ENCODE measurements at places on chromosomes 7 and 10.

GRCh38 chr7:83646027-83646426 lies 2.9 kb downstream of the SEMA3E start:
- no peak for DNase-seq

DNA sequence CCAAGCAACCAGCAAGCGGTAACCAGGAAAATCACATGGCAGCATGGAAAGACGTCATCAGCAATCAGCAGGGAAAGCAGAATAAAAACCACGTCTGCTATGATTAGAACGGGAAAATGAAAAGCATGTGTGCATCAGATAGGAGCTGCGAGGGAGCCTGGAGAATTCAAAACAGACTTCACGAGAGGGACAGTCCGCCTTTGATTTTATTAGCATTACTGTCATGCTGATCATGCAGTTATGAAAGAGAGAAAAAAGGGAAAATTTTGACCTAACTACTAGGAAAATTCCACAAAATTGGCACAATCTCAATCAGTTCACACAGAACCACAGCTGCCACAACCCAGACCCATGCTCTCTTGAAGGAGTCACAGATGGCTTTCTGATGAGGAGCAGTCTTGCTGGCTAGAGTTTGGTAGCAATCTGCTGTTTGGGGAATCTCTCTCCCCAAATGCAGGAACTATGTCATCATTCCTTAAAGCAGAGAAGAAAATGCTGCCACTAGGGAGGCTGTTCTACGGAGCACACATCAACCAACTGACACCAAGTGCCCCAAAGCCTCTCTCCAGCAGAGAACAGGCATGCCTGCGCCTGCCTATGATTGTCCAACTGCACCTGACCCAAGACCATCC lies 295.9 kb downstream of the TNS3 start:
- DNase-seq = peak; percentile 71

DNA sequence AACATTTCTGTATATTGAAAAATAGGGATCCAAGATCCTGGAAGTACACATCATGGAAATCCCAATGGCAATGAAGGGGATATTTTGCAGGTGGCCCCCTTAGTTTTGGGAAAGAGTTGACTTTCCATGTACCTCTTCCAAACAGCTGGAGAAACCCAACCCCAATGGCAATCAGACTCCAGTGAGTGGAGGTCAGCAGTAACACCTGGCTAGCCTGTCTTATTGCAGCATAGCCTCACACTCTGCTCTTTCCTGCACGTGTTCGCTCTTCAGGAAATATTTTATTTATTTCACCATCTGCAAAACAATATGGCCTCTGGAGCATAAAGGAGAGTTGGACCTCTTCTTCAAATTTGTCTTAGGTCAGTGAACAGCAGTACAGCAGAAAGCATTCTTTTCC lies 340.0 kb upstream of the NRP1 start:
- no peak for DNase-seq

DNA sequence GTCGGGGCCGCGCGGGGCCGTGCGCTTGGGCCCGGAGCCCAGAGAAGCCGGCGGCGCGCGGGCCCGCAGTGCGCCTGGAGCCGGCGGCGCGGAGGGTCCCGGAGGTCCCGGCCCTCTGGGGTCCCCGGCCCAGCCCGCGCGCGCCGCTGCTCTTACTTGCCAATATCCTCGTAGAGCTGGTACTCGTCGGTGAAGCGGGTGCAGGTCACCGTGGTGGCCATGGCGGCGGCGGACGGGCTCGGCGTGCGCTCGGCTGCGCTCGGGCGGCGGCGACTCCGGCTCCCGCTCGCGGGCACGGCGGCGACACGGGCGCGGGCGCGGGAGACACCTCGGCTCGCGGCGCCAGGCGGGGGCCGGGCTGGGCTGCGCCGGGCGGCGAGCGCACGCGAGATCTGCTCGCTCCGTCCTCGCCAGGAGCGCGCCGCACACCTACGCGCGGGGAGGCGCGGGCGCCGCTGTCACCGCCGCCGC lies at the start of gene CAMK2B:
Gene CAMK2B (minus strand): TSS at position 394 of the 471 bp plus-strand sequence. CDS start 173 bp downstream, at position 221.
- no peak for DNase-seq

DNA sequence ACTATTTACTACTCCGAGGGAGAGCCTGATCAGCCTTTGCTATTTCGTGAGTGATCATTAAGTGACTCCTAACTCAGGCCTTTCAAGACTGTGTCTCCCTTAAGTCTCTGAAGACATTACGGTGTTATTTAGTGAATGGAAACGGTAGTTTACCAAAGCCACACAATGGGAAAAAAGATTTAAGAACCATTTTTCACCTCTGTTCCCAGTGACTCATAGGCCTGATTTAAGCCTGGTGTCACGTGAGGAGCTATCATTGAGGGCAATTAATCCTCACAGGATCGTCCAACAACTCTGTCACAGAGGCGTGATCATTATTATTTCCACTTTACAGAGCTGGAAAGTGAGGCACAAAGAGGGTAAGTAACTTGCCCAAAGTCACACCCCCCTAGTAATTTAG lies 20.3 kb downstream of the C10orf90 start:
- DNase-seq = no peak

- DNase-seq = no peak
Observed at GRCh38 chr10:132888898-132889490, 53.4 kb downstream of the CFAP46 start.

- DNase-seq = peak; percentile 28
Observed at GRCh38 chr10:68897336-68897741, 3.8 kb upstream of the DDX50 start.

GRCh38 chr10:49172777-49173132 lies 15.4 kb downstream of the TMEM273 start:
- DNase-seq = no peak

- DNase-seq = no peak
Observed at GRCh38 chr7:130654850-130655249, 13.7 kb downstream of the COPG2 start.

- no peak for DNase-seq
Observed at GRCh38 chr7:68866200-68866570, 732.1 kb upstream of the AUTS2 start.

GRCh38 chr10:5404208-5405041 lies at the start of gene TUBAL3:
TSS of gene TUBAL3 (minus strand) at chr10:5404828. CDS start at chr10:5404792, 36 bp downstream.
- DNase-seq = no peak

DNA sequence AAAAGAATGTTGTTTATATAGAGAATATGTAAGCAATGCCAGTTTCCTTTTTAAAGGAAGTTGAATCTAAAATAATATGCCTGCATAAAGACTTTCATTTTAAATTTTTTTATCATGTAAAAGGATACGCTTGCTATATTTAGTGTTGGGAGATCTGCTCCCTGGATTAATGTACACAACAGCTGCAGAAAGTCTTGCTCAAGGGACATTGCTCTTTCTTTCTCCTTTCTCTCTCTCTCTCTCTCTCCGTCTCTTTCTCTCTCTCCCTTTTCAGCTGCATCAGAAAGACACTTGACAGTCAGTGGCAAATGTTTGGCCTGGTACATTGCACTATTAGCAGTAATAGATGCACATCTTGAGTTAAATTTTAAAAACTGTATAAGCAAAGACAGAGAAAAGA lies 739 bp downstream of the MYPN start:
- no peak for DNase-seq

DNA sequence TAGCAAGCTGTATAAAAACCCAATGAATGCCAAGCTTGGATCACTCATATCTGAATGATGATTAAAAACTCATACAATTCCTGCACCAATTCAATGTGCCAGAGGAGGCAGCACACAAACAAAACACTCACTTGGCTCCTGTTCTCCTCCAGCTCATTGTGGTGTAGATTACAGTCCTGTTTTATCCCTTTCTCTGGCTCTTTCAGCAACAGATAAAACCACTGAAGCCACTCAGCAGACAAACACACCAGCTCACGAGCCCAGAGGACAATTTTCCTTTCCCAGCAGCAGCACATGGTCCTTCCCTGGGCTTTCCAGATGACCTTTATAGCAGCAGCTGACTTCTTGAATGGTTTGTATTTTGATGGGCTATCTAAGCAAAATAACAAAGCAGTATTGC lies 107.3 kb upstream of the STARD3NL start:
- DNase-seq = no peak

- DNase-seq = no peak
Observed at GRCh38 chr10:43059828-43060227, 17.0 kb upstream of the RET start.

DNA sequence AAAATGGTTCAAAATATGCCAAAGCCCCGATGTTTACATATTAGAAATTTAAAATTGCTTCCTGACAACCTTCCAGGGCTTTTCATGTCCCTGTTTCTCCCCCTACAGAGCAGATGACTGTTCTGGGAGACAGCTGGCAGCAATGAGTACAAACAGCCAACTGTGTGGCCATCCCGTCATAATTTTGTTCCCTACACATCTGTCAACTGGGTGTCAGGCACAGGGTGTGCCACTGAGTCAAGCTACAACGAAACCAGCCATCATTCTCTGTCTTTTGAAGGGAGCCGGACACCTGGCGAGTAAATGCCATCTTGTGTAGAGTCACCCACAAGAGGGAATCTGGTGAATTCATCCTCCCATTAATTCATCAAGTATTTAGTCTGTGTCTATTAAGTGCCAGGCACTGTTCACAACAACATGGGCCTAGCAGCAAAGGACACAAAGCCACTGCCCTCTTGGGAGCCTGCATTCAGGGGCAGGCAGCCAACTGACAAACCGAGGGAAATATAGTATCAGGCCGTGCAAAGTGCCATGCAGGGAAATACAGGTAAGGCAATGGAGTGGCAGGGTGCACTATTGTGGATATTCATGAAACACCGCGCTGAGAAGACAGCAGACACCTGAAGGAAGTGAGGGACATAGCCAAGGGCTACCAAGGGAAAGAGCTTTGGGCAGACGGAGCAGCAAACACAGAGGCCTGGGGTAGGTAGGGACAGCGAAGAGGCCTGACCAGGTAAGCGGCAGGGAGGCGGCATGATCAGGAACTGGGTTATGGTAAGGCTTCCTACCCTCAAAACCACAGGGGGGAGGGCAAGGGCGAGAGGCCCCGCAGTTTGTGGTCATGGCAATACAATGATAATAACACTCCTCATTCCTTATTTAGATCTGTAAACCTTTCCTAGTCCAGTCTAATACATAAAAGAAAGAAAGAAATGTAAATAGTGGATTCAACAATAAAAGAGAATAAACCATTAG lies 213.6 kb downstream of the FAM107B start:
- no peak for DNase-seq

- no peak for DNase-seq
Observed at GRCh38 chr10:100996678-100997359, 2.8 kb upstream of the LZTS2 start.

GRCh38 chr7:81693080-81693479 lies 76.8 kb downstream of the HGF start:
- DNase-seq = no peak
